Uterus (tissue), 4 donors: ENCODE measurements at places on chromosomes 7 and 10. TPM values are rescaled to one million over a fixed set of nuclear protein-coding genes. Genes with fewer than 3 reads are reported as not detected.

GRCh38 chr10:14456218-14456869, 125.6 kb upstream of the FRMD4A start:
- DNase-seq, result no peak

GRCh38 chr7:2248984-2249694, 7.1 kb downstream of the NUDT1 start:
- DNase-seq, result peak; percentile 66

DNA sequence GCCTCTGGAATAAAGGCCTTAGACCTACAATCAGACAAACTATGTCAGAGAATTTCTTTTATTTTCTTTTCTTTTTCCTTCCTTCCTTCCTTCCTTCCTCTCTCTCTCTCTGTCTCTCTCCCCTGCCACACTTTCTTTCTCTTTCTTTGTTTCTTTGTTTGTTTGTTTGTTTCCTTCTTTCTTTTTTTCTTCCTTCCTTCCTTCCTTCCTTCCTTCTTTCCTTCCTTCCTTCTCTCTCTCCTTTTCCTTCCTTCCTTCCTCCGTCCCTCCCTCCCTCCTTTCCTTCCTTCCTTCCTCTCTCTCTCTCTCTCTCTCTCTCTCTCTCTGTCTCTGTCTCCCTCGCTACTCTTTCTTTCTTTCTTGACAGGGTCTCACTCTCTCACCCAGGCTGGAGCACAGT, 242.6 kb downstream of the GATA3 start:
- no peak for DNase-seq

The SUN3 gene
- total RNA-seq, result not detected

GRCh38 chr10:43340619-43341018, 30.8 kb upstream of the FXYD4 start:
- no peak for DNase-seq

DNA sequence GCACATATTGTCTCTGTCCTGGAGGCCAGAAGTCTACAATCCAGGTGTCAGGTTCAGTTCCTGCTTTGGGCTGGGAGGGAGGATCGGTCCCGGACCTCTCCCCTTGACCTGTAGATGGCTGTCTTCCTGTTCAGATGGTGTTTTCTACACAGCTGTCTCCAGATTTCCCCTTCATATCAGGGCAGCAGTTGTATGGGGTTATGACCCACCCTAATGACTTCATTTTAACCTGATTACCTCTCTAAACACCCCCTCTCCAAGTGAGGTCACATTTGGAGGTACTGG, 38.7 kb downstream of the ZNF467 start:
- no peak for DNase-seq

DNA sequence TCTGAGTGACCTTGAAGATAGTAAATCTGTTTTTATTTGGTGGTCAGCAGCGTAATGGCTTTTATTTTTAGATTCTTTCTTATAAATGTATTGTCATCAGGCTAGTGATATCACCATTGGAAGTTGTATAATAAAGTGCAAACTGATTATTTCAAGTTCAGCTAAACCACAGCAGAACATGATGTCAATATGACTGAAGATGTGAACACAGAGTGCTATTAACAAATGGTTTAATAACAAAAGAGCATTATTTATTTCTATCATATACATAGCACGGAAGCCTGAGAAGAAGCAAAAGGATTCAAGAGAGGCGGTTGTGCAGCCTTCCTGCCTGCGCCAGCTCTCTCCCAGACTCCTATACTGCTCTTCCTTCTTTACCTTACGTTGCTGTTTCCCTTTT, 142.7 kb downstream of the SDK1 start:
- no peak for DNase-seq

DNA sequence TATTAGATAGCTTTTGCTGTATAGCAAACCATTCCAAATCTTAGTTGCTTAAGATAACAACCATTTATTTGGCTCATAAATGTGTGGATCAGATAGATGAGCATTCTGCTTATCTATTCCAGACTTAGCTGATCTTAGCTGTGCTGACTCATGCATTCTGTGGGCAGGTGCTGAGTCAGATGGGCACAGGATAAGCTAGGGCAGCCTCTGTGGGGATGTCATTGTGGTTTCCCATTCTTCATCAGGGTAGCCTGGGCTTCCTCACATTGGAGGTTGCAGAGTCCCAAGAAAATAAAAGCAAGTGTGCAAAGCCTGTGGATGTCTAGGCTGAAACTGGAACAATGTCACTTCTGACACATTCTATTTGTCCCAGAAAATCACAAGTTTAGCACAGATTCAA, 917.0 kb downstream of the TYW1 start:
- DNase-seq, result no peak

The BTBD16 gene
- not detected for total RNA-seq

DNA sequence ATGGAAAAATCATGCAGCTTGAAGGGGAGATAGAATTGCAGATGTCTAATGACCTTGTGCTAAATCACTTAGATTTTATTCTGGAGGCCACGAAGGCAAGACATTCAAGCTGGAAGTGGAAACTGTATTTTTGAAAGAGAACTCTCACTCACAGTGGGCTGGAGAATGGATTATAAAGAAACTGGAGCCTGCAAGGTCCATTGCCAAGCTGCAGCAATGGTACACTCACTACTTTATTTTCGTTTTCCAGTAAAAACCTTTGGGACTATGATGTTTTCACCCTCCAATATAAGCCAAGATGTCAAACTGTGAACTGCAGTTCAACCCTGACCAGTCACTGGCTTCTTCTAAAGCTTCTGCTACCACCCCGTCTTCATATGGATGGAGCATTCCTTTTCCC, 62.0 kb downstream of the SKIDA1 start:
- no peak for DNase-seq

DNA sequence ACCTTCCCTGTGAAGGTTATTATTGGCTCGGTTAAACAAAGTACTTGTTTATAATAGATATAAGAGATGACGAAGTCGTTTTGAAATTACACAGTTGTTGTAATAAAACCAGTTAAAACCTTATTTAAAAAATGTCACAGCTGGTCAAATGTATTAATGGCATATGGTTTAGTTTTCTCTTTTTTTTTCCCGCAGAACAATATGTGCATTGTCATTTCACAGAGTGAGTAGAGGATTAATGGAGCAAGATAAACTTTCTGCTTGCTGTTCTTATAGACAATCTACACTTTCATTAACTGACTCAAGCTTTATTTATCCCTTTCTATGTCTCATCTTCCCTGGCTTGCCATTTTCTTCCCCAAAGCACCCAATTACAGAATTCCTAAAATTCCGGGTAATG, 404.3 kb upstream of the NPVF start:
- DNase-seq, result no peak

- no peak for DNase-seq
Observed at GRCh38 chr7:106756884-106757283, 95.9 kb upstream of the CCDC71L start.

DNA sequence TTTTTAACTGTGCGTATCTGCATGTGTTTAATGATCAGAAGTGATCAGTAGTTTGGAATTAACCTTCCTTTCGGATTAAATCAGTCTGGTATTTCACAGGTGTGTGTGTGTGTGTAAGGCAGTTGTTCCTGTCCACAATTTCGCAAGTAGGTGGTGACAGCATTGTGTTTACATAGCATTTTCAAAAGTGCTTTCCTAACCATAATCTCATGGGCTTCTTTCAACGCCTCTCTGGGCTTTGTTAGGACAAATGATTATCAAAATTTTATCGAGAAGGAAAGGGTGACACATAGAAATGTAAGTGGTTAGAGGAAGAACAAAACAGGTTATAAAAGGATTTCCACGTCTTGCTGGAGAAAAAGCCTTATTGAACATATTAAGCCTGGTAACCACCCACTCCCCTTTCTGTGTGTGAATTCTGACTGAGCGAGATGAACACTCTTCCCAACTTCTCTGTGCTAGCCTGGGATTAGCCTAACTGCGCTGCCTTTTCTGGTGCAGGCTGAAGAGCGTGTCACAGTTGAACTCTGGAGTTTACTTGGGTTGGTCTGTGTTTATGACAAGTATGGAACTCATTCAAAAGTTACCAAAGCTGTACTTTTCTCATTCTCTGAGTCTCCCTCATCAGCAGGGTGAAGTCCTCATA, 292.3 kb upstream of the PITRM1 start:
- DNase-seq, result no peak

GRCh38 chr10:87598700-87599099, 61.0 kb upstream of the PAPSS2 start:
- no peak for DNase-seq

GRCh38 chr10:80077869-80078447, 507 bp upstream of the TMEM254 start:
- DNase-seq, result no peak

DNA sequence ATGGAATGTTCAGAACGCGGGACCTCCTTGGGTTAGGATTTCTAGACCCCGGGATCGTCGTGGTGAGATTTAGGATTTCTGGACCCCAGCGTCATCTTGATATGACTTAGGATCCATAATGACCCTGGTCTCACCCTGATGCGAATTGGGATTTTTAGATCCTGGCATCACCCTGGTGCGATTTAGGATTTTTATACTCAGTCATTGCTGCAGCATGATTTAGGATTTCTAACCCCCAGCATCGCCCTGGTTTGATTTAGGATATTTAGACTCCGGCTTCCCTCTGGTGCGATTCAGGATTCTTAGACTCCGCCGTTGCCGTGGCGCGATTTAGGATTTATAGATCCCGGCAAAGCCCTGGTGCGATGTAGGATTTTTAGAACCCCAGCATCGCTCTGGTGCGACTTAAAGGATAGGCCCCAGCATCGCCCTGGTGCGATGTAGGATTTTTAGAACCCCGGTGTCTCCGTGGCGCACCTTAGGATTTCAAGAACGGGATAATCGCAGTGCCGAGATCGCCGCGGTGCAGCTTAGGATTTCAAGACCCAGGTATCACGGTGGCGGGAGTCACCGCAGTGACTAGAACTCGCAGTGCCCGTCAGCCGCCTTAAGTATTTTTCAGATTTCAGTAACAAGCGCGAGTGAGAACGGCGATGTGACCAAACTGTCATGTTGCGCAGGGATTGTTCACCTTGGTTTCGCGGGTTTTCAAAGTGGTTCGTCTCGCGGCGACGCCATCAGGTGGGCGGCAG, 814 bp downstream of the MEST start:
- DNase-seq, result no peak

- no peak for DNase-seq
Observed at GRCh38 chr7:72438491-72438890, 26.4 kb upstream of the CALN1 start.

The PPRC1 gene
- total RNA-seq, result 18.1 TPM

The PKD2L1 gene
- total RNA-seq, result not detected

DNA sequence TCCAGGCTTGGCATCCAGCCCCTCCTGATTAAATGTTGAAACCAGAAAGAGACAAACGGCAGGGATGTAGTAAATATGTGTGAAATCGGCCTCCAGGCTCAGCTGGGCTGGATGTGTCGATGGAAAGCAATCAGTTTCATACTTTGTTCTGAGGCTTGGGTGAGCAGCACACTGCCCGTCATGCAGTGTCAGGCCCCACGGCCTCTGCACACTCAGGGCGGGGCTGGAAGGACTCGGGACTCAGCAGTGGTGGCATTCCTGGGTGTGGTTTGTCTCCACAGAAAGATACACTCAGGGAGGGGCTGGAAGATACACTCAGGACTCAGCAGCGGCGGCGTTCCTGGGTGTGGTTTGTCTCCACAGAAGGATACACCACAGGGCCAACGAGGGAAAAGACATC, 22.0 kb downstream of the ADGRA1 start:
- no peak for DNase-seq

The PTF1A gene
- total RNA-seq, result 0.90 TPM

The OPN4 gene
- total RNA-seq, result not detected

The MET gene
- total RNA-seq, result 34.3 TPM

- DNase-seq, result no peak
Observed at GRCh38 chr7:51123322-51124019, 193.1 kb downstream of the COBL start.

DNA sequence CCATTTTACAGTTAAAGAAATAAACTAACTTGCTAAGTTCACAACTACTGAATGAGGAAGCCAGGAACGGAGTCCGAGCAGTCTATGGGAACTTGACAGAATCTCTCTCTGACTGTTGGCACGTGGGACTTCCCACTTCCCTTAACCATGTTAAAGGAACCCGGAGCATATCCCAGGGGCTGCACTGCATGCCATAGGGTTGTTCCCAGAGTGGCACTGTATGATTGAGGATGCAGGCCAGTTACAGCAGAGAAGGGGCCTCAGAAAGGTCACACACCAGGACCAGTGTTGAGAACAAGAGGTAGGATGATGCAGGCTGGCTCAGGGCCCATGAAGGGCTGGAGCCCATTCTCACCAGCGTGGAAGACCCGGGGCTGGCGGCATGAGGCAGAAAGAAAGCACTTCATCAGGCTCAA, 201.8 kb downstream of the NSUN6 start:
- no peak for DNase-seq

The EPDR1 gene
- total RNA-seq, result 14.4 TPM

The SFTPA2 gene
- total RNA-seq, result 0.21 TPM

DNA sequence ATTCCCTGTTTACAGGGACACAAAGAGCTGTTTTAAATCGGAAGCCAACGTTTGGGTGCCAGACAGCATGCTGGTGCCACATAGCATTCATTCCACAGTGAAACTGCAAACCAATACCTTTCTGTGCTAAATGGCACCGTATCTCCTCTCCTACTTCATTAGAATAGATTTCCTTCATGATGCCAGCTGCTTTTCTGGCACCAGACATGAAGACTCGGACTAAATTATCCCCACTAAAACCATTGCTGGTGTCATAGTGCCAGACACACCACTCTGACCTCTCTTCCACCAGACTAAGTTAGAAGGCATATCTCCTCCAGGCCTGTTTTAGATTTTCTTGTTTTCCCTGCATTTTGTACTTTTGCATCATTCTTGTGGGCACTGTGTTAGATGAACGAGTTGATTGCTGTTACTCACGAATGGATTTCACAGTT, 155.1 kb downstream of the ETV1 start:
- no peak for DNase-seq

The ANKRD7 gene
- not detected for total RNA-seq

The ASB15 gene
- total RNA-seq, result not detected

GRCh38 chr7:141071260-141071854, 2.5 kb upstream of the TMEM178B start:
- DNase-seq, result peak; percentile 42

GRCh38 chr10:122475591-122476332, 14.4 kb downstream of the HTRA1 start:
- DNase-seq, result no peak

DNA sequence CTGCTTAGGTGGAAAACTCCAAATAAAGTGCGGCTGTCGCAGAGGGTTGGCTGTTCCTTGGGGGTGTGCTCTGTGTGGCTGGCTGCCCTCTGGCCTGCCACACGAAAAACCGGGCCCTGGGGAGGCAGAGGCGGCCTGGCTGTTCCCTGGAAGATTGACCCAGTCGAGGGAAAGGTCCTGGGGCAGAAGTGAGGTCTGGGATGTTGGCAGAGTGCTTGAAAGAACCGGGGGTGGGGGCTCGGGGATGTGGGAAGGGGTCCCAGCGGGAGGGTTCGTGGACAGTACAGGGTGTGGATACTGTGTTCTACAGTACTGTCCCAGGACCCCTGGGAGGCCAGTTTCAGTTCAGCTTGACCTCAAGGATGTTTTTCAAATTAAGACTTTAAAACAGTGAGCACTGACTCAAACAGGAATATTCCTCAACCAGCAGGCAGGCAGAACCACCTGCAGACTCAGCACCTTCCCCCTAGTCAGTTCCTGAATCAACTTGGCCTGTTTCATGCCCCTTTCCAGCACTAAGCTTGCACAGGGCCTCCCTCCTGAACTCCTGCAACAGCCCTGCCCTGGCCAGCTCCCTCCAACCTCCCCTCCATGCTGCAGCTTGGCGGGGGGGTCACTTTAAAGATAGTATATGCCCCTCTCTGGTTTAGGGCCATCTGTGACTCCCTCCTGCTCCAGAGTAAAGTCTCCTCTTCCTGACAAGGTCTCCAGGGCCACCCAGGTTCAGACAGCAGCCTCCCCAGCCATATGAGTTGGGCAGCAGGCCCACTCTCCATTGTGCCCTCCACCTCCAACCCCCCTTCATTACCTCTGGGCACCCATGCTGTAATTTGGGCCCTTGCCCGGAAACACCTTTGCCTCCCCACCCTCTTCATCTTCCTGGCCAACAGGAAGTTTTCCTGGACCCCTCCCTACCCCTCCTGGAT, 3.2 kb upstream of the ATP6V1F start:
- no peak for DNase-seq
